ENCODE measurements at places on chromosomes 2 and 18.

DNA sequence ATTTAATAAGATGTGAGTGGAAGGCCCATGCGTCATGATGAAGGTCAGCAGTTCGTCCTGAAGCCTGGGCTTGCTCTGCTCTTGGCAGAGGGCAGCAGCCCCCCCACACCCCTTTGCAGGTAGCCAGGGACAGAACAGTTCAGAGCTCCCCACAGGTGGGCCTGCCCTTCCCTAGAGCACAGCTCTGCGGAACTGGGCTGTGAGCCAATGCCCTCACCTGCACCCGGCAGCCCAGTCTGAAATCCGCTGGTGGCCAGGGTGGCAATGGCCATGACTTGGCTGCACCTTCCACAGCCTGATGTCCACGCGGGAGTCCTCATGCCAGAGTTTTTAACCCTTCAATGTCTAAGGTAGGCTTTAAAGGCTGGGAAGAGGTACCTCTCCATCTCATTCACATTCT is 136.7 kb downstream of the ACKR3 start:
- DNase-seq = no peak

DNA sequence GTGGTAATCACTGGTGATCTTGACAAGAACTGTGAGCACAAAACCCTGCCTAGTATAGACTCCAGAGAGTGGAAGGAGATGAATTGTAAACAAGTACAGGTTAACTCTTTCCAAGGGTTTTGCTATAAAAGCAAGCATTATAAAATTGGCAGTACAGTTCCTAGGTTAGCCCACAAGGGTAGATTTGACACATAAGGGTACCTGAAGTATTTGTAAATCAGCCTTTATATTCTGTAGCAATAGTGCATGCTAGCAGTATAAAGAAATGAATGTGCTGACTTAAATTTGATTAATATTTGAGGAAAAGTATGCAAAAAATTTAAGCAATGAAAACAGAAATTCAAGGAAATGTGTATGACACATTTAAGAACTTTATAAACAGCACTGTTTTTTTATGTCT is 42.4 kb downstream of the SP3 start:
- no peak for DNase-seq

GRCh38 chr2:179057737-179058136 is 7.8 kb upstream of the CCDC141 start:
- DNase-seq = no peak

DNA sequence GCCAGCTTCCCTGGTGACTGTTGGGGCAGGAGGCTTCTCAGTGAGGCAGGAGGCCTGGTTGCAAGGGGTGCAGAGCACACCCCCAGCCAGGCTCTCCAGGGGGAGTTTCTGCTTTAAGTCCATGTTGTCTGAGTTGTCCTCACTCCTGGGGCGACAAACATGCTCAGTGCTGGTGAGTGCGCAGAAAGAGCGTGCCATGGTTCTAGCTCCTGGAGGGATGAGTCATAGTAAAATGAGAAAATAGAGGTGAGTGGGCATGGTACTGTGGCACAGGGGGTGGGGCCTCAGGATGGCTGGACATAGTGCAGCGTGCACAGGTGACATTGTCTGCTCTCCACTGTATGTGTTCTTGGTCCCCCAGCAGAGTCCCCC is 457.2 kb upstream of the HS6ST1 start:
- no peak for DNase-seq

DNA sequence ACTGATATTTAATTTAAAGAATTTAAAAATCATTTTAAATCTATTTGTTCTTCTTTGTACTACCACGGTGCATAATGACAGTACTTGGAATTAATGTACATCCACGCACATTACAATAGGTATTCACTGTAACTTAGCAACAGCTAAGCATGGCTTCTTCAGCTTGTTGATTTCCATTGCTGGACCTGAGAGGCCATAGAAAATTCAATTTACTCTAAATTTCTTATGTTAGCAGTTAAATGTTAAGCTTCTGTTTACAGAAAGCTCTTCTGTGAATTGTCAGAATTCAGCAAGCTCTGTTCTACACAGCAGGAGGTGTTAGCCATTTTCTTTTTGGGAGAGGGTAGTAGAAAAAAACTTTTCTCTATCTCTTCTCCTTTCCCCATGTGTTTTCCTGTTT is 1149.3 kb upstream of the CDH2 start:
- DNase-seq = no peak

GRCh38 chr2:239159476-239159911 is 241.3 kb downstream of the HDAC4 start:
- no peak for DNase-seq
